ENCODE measurements at places on chromosomes 7 and 10. TPM values are rescaled to one million over a fixed set of nuclear protein-coding genes. Genes with fewer than 3 reads are reported as not detected.

DNA sequence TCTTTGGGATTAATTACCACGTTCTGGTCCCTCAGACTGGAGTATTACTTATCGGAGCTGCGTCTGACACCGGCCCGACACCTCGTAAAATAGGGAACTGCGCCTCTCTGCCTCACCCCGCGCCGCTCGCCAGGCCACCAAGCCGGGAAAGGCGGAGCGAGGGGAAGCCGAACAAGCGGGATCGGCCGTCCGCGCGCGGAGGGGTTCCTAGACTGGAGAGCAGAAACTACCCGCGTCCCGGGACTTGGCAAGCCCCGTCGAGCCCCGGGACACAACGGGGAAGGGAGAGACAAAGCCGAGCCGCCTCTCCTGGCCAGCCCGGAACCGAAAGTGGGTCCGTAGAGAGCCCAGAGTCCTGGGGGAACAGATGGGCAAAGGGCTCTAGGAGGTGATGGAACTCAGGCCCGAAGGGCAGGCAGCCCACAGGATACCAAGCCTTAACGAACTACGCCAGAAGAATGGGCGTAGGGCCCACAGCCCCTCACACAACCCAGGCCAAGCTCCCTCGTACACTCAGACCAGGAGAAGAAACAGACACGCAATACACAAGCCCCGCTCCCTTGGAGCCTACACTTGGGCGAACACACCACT lies 6.5 kb downstream of the LBX1 start:
- DNase-seq, result no peak

GRCh38 chr10:17599089-17599488 lies 18.1 kb downstream of the HACD1 start:
- no peak for DNase-seq

DNA sequence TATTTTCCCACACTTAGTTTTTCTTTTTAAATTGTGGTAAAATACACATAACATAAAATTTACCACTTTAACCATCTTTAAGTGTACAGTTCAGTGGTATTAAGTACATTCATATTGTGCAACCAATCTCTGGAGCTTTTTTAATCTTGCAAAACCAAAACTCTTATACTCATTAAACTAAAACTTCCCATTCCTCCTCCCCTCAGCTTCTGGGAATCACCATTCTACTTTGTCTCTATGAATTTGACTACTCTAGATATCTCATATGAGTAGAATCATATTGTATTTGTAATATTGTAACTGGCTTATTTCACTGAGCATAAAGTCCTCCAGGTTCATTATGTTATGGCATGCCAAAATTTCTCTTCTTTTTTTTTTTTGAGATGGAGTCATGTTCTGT lies 86.4 kb upstream of the JAZF1 start:
- DNase-seq, result no peak

- no peak for DNase-seq
Measured at GRCh38 chr7:134075799-134076198, 51.3 kb upstream of the LRGUK start.

GRCh38 chr7:96800122-96800521 lies 90.5 kb upstream of the SEM1 start:
- DNase-seq, result no peak

DNA sequence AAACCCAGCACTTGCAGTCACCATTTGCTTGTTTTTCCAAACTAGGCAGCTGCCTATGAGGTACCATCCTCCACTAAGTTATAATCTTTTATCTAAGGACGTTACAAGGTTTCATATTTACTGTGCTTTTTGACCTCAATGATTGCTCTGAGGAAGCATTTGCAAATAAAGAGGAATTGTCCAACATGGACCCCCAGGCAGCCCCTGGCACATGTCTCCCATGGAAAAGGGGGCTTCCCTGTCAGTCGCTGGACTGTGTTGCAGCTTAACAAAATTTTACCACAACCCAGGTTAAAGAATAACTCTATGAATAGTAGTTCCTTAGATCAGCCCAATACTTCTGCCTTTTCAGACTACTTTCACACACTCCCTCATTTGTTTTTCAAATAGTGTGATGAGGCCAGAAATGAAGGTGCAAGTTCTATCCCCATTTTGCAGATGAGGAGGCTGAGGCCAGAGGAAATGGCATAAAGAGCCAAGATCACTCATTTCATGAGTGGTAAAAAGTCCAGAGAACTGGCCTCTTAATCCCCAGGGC lies 52.8 kb upstream of the ZPBP start:
- no peak for DNase-seq

DNA sequence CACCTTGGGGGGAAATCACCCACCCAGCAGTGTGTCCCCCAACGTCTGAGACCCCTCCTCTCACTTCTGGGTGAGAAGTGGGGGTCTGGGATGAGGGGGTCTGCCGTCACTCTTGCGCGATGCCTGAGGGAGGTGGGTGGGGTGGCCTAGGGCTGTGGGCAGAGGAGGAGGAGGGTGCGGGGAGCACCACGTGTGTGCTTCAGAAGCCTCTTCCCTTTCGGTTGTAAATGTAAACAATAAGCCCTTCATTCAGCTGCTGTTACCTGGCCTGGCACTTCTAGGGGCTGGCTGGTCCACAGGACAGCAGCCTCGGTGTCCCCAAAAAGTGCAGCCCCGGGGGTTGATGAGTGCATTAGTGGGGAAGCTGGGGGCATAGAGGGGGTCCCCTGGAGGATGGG lies 1.3 kb downstream of the CLIP2 start:
- no peak for DNase-seq

- DNase-seq, result no peak
Measured at GRCh38 chr10:30722956-30723620, 93.5 kb upstream of the LYZL2 start.

DNA sequence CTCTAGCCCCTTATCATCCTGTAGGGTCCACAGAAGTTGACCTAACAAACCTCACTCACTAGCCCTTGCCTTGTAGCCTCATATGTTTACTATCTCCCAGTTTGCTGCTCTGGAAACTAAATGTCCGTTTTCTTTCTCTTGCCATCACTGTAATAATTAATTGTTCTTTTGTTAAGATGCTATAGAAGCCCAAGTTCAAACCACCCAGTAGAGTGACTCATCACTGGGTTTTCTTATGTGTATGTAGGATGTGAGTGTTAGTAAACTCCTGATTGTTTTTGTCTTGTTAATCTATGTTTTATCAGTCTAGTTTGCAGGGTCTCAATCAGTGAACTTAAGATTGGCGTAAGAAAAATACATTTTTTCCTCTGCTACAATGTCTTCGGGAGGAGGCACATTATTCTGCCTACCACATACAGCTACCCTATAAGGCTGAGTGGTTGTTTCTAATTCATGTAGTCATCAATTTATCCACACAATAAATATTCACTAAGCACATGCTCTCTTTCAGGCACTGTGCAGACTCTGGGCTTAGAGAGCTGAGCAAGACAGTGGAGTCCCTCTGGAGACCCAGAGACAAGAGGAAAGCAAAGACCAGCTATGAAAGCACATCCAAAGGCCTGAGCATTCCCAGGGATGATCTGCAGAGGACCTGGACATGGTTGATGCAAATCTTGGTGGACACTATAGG lies 474.1 kb upstream of the AKR1E2 start:
- no peak for DNase-seq

DNA sequence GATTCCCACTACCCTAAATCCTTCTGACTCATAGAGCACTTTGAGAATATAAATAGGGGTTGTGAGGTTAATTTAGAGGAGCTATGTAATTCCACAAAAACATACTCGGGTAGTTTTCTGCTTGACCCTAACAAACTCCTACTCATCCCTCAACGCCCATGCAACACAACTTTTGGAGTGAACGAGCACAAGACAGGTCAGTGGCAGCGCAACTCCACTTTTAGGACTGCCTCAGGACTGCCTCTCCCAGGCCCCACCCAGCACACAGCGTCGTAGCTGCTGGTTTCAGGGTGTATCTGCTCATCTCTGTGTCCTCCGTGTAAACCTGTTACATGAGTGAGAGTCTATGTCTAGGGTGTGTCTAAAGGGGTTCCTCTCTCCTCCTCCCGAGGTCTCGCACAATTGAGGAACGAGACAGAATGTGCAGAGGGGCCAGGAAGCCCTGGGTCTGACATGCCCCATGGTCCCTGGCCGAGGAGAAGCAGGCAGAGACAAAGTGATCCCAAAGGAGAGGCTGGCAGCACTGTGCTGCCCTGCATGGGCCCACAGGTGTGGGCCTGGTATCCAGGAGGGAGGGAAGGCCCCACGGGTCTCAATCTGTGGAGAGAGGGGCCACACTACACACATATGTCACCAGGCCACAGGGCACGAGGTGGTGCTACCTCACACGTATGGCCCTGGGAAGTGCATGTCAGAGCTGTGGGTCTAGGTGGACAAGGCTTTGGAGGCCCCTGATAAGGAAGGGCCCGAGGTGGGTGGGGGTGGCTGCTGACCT lies 45.5 kb downstream of the CAMK2B start:
- no peak for DNase-seq

DNA sequence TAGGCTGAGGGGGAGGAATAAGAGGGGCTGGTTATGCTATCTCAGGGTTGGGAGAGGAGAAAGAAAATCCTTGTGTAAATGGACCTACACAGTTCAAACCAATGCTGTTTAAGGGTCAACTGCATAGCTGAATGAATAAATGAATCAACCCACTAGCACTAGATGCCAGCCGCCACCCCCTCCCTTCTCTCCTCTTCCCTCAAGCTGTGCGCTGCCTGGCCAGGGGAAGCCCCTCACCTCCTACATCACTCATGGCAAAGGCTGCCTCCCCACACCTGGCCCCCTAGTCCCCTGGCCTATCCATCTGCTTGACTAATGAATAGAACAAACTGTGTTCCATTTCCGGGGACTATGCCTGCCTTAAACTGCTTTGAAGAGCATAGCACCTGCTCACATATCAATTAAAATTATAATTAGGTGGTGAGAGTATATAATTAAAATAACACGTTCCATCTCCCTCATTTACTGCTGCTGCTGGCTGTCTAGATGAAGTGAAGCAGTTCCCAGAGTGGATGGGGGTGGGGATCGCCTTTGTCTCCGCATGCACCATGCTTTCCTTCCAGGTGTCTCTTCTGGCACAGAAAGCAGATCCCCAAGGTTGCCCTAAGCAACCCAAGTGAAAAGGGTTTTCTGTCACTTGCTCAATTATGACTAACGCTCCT lies 32.6 kb downstream of the GRID1 start:
- DNase-seq, result no peak

DNA sequence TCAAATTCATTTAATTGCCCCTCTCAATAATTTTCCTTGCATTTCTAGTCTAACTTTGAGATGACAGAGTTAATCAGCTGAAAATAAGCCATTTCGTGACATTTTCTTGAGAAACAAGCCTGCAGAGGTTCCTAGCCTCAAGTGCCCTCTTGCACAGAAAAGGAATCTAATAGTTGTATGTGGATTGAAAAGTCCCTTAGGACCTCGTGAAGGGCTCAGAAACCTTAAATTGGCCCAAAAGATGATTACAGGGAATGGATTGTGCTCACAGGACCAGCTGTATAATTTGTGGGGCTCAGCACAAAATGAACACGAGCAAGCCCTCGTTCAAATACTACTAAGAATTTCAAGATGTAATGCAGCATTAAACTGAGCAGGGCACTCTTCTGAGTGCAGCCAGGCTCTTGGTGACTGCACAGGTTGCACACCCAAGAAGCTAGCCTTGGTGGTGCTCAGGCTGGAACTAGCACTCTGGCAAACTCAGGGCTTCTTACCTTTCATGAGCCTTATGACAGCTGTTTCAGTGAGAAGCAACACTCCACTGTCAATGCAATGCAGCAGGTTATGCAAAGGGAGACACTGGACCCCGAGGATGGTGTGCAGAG lies 102.2 kb downstream of the GSAP start:
- DNase-seq, result no peak

DNA sequence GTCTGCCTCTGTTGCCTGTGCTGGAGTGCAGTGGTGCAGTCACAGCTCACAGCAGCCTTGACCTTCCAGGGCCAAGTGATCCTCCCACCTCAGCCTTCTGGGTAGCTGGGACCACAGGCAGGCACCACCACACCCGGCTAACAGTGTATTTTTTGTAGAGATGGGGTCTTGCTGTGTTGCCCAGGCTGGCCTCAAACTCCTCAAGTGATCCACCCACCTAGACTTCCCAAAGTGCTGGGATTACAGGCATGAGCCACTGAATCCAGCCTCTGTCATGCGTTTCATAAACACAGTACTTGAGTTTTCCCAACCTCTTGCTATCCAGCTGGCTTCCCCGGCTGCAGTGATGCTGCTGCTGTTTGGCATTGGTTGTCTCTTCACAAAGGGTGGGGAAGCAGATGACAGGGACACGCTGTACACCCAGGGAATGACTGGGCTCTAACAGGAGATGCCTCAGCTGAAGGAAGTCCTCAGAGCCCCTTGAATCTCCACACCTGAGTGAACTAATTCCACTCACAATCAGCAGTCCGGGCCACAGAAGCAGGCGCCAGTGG lies 191.5 kb downstream of the DIP2C start:
- no peak for DNase-seq

The SPDYE9 gene
- total RNA-seq, result not detected

The TMEM229A gene
- not detected for total RNA-seq

The SPACDR gene
- total RNA-seq, result not detected

The LRCH4 gene
- total RNA-seq, result 88.1 TPM

The SUGCT gene
- total RNA-seq, result 2.3 TPM

The MBL2 gene
- not detected for total RNA-seq
